T-helper 17 cell (primary cell): ENCODE measurements at places on chromosomes 13 and 19. TPM values are rescaled to one million over a fixed set of nuclear protein-coding genes. Genes with fewer than 3 reads are reported as not detected.
A peak's percentile ranks its signal among the peaks of the same experiment; 100 is the strongest.

DNA sequence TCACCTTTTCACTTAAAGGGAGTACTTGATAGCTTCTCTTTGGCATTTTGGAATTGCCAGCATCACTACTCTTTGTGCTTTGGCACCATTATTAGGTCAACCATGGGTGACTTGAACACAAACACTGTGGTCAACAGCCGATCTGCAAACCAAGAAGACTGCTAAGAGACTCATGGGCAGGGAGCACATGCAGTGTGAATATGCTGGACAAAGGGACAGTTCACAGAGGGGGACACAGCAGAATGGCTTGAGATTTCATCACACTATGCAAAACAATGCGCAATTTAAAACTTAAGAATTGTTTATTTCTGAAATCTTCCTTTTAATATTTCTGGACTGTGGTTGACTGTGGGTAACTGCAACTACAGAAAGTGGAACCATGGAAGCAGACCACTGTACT, 64.4 kb downstream of the LMO7 start:
- H3K4me3 ChIP-seq, result no peak overlapping the region
- no peak overlapping the region for H3K27ac ChIP-seq
- peaks cover 6% of the 10 kb centered on the region for H3K4me1 ChIP-seq
- no peaks in the 10 kb centered on the region for H3K36me3 ChIP-seq
- DNase-seq, result no peak

GRCh38 chr13:26710166-26710565, 50.4 kb downstream of the GPR12 start:
- peaks cover 29% of the 10 kb centered on the region for H3K27me3 ChIP-seq
- no peak overlapping the region for H3K27ac ChIP-seq
- no peak overlapping the region for H3K4me3 ChIP-seq
- DNase-seq, result no peak
- no peaks in the 10 kb centered on the region for H3K4me1 ChIP-seq

GRCh38 chr13:29510651-29511084, 84.8 kb downstream of the SLC7A1 start:
- H3K36me3 ChIP-seq, result peaks cover 3% of the 10 kb centered on the region
- no peak overlapping the region for H3K27ac ChIP-seq
- H3K4me3 ChIP-seq, result no peak overlapping the region

- H3K36me3 ChIP-seq, result no peaks in the 10 kb centered on the region
- H3K4me3 ChIP-seq, result no peak overlapping the region
- H3K4me1 ChIP-seq, result no peaks in the 10 kb centered on the region
Observed at GRCh38 chr19:28312269-28312668, 900.7 kb downstream of the UQCRFS1 start.

DNA sequence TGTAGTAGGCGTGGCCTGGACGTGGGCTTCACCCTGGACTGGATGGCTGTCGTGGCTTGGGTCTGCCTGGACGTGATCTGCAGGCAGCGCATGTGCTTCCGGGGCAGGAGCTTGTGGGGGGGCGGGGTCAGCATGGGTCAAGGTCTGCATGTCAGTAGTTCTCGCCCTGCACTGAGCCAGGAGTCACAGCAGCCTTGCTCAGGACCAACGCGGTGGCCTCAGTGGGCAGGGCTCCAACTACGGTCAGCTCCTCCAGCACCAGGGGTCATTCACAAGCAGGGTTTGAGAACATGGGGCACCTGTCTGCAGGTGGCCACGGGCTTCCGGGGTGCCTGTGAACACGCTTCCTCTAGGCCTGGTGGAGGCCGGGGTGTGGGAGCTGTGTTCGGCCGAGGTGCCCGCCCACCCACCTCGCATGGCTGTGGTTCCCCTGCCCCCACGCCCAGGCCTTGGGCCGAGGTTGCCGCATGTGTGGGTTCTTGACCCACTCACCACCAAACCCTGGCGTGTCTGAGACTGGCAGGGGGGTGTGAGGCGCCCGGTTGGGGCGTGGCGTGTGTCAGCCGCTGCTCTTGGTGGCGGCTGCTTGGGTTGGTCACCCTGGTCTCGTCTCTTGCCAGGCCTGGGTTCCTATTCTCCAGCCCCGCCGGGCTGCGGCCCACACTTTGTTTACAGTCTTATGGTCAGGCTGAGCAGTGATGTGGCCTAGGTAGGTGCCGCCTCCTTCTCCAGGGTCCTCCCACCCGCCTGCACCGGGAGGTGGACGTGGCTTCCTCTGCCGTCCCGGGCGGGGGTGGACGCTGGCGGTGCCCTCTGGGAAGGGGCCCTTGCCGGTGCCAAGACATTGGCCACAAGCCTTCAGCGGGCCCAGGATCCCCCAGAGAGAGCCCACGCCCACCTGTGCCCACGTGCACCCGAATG, 4.8 kb upstream of the RPS15 start:
- peaks cover 5% of the 10 kb centered on the region for H3K4me1 ChIP-seq
- H3K27me3 ChIP-seq, result no peaks in the 10 kb centered on the region
- no peak for DNase-seq
- H3K36me3 ChIP-seq, result peaks cover 3% of the 10 kb centered on the region
- H3K27ac ChIP-seq, result no peak overlapping the region

DNA sequence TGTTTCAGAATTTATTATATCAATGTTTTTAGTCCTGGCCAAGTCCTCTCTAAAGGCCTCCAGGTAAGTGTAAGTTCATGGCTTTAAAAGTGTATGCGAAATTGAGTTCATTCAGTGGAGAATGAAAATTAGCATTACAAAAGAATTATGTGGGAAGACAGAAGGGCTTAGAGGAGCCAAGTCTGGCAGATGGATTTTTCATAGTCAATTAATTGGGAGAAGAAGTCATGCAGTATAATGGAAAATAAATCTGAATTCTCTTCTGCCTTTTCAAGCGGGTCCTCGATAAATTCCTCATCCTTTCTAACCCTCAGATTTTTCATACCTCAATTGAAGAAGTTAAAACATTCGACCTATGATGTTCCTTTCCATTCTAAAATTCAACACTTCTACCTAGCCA, 394.2 kb downstream of the ITGBL1 start:
- H3K27me3 ChIP-seq, result peaks cover 53% of the 10 kb centered on the region
- H3K27ac ChIP-seq, result no peak overlapping the region
- DNase-seq, result no peak
- no peaks in the 10 kb centered on the region for H3K36me3 ChIP-seq
- peaks cover 2% of the 10 kb centered on the region for H3K4me1 ChIP-seq

GRCh38 chr19:30519607-30520205, 147.5 kb downstream of the ZNF536 start:
- H3K36me3 ChIP-seq, result no peaks in the 10 kb centered on the region
- peaks cover 7% of the 10 kb centered on the region for H3K27me3 ChIP-seq
- H3K4me3 ChIP-seq, result no peak overlapping the region
- H3K4me1 ChIP-seq, result no peaks in the 10 kb centered on the region
- no peak overlapping the region for H3K27ac ChIP-seq
- DNase-seq, result no peak

- peaks cover 6% of the 10 kb centered on the region for H3K36me3 ChIP-seq
- peaks cover 27% of the 10 kb centered on the region for H3K4me1 ChIP-seq
- H3K4me3 ChIP-seq, result peak overlapping the region; percentile 21
- no peak overlapping the region for H3K27ac ChIP-seq
Observed at GRCh38 chr19:45418802-45419201, 4.9 kb downstream of the ERCC1 start.

DNA sequence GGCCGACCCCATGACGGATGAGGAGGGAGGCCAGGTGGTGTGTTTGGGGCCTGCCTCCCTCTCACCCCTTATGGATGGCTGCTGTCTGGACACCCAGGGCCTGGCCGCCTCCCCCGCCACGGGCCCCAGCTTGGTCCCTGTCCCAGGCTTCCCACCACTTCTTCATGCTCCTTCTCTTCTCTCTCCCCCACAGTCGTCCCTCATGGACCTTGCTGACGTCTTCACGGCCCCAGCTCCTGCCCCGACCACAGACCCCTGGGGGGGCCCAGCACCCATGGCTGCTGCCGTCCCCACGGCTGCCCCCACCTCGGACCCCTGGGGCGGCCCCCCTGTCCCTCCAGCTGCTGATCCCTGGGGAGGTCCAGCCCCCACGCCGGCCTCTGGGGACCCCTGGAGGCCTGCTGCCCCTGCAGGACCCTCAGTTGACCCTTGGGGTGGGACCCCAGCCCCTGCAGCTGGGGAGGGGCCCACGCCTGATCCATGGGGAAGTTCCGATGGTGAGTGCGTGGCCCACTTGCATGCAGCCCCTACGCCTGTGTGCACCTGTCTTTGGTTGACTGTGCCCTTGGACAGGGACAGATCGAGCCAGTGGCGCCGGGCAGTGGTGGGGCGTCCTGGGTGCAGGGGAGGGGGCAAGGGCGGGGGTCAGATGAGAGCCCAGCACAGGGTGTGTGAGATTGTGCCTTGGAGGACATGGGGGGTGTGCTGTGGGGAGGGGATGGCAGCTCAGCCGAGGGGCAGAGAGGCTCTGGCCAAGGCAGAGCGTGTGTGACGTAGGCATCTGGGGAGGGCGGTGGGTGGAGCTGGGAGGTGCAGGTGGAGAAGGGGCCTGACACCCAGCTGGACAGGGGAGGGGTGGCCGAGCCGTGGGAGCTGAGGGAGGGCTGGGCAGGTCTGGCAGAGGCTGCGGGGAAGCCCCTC, 16.8 kb downstream of the EPN1 start:
- H3K4me3 ChIP-seq, result no peak overlapping the region
- H3K27me3 ChIP-seq, result no peaks in the 10 kb centered on the region
- peaks cover 2% of the 10 kb centered on the region for H3K36me3 ChIP-seq
- peaks cover 5% of the 10 kb centered on the region for H3K4me1 ChIP-seq

DNA sequence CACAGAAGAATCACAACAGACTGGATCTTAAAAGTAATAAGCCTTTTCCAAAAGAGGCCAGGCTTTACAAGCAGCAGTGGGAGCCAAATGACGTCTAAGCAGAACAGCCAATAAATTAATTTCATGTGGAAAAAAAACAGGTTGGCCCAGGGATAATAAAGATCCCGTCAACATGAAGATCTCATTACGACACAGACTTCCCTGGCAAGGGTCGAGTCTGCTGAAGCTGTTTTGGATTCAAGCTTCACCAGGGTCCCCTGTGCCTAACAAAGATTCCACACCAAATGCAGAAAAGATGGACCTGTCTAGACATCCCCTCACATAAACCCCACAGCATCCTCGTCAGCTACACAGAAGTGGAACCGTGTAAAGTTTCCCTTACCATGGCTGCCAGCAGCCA, 215.1 kb upstream of the ZNF507 start:
- no peaks in the 10 kb centered on the region for H3K36me3 ChIP-seq
- no peaks in the 10 kb centered on the region for H3K27me3 ChIP-seq
- H3K27ac ChIP-seq, result no peak overlapping the region
- no peak for DNase-seq
- no peaks in the 10 kb centered on the region for H3K4me1 ChIP-seq
- no peak overlapping the region for H3K4me3 ChIP-seq

DNA sequence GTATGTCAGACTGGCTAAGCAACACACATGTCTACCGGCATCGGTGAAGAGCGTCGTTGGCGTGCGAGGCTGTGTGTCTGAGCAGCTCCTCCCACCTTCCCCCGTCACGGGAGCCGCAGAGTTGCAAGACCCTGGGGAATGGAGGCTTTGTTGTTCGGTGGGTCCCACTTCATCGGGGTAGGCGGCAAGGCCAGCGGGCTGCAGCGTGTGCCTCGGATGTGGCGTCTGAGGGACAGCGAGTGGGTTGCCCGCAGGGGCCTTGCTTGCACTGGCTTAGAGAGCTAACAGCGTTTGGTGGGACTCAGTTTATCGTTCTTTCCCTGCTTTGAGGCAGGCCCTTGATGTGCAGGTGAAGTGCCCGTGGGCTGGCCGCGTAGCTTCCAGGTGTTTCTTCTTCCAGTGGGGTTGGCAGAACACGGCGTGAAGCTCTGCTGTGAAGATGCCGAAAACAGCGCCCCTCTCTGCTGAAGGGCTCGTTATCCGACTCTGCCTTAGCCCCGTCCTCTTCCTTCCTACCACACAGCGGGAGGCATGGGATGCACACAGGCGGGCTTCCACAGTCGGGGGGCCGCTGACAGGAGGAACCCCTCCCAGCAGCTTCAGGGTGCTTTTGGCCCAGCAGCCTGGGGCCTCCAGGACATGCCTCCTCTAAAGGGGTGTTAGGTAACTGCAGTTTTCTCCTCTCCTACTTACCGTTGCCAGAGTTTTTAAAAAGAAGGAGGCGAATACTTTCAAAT, 85.2 kb downstream of the ATP11A start:
- peaks cover 9% of the 10 kb centered on the region for H3K4me1 ChIP-seq
- H3K36me3 ChIP-seq, result no peaks in the 10 kb centered on the region
- no peaks in the 10 kb centered on the region for H3K27me3 ChIP-seq
- no peak overlapping the region for H3K4me3 ChIP-seq
- DNase-seq, result no peak

DNA sequence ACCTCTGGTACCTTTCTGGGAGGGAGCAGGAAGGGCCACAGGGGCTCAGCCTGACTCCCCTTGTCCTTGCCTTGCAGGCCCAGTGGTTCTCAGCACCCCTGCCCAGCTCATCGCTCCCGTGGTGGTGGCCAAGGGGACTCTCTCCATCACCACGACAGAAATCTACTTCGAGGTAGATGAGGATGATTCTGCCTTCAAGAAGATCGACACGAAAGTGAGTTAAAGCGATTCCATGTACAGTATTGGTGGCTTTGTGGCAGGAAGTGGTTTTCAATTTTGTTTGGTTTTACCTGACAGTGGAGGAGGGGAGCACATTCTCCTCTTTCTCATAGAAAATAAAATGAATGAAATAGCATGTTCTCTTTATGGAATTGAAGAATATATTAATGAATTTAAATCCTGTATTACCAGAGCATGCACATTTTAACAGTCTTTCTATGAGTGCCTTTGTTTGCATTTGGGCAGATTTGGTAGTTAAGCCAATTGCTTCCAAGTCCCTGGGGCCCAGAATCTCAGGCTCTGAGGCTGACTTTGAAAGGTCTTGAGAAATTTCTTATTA, 4.1 kb downstream of the MAB21L1 start:
- H3K27me3 ChIP-seq, result peaks cover 61% of the 10 kb centered on the region
- peaks cover 14% of the 10 kb centered on the region for H3K4me1 ChIP-seq
- DNase-seq, result no peak
- no peaks in the 10 kb centered on the region for H3K36me3 ChIP-seq
- H3K4me3 ChIP-seq, result no peak overlapping the region
- no peak overlapping the region for H3K27ac ChIP-seq

GRCh38 chr19:49142866-49143335, 12.3 kb downstream of the HRC start:
- H3K36me3 ChIP-seq, result peaks cover 7% of the 10 kb centered on the region
- peaks cover 43% of the 10 kb centered on the region for H3K27me3 ChIP-seq
- peaks cover 22% of the 10 kb centered on the region for H3K4me1 ChIP-seq
- peak overlapping the region; percentile 81 for H3K4me3 ChIP-seq
- H3K27ac ChIP-seq, result peak overlapping the region; percentile 74

DNA sequence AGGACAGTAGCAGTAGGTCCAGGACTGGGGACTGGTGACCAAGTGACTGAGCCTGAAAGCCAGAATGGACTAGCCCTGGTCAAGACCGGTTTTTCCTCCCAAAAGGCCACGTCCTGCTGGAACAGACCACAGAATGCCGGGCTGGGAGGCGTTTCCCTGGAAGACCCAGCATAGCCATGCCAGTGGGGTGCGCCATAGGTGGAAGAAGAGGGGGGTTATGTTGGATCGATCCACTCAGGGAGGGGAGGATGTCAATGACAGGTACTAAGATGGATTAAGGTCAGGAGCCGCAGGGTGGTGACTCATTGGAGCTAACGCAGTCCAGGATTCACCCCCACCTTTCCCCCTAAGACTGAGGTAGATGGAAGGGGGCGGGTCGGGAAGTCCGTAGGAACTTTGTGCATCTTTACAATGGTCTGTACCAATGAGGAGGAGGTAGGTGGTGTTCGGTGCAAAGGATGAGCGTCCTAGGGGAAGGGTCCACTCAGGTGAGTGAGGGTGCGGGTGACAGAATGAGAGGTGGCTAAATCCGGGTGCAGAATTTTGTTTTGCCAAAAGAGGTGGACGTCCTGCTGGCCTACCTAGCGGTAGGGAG, 21.0 kb downstream of the VASP start:
- peaks cover 16% of the 10 kb centered on the region for H3K4me1 ChIP-seq
- H3K36me3 ChIP-seq, result peaks cover 9% of the 10 kb centered on the region
- peak overlapping the region; percentile 73 for H3K4me3 ChIP-seq
- DNase-seq, result no peak
- H3K27me3 ChIP-seq, result no peaks in the 10 kb centered on the region

GRAMD1A gene
- 162 TPM for total RNA-seq

KLHL26 gene
- 13.0 TPM for total RNA-seq

EFNA2 gene
- total RNA-seq, result not detected

PALM3 gene
- total RNA-seq, result not detected
